Cortex of kidney (tissue), 1 donor: ENCODE measurements at places on chromosomes 5 and 9.

DNA sequence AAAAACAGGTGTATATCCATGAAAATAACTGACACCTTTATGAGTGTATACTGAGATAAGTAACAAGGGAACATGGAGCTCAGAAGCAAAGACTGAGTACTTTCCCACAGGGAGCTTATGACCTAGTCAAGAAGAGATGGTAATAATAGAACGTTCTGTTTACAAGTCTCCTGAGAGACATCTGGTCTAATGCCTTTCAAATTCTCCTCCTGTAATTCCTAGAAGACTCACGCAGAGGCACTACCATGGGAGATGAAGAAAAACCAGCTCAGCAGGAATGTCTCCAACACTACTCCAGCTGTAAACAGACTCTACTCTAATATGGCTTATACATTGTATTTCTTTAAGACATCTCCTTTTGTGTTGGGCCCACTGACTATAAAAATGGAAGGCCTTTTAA is 503.6 kb upstream of the TUSC1 start:
- DNase-seq: no peak

GRCh38 chr5:16406630-16407029 is 59.0 kb downstream of the ZNF622 start:
- no peak for DNase-seq

DNA sequence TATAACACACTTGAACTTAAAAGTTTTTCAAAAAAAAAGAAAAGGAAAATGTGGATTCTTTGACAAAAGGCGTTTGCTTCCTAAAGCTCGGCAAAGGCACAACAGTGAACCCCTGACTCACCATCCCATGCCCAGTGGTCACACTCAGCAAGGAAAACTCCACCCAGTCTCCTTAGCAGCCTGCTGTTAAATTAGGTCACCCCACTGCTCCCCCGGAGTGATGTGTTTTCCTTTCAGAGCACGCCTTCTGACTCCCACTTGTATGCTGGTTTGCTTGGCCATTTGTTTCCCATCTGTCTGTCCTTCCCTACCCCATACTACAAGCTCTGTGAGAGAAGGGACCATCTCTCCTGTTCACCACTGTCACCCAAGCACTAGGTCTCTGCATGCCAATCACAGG is 23.8 kb downstream of the RETREG1 start:
- no peak for DNase-seq

- no peak for DNase-seq
These were observed 136.1 kb upstream of the ANKH start for GRCh38 chr5:15007646-15008045.

GRCh38 chr5:56514245-56514644 is 281.1 kb upstream of the ANKRD55 start:
- DNase-seq: no peak
